ENCODE measurements at places on chromosomes 3 and 15.

GRCh38 chr3:120177151-120177550, 82.9 kb upstream of the GSK3B start:
- no peak for DNase-seq

DNA sequence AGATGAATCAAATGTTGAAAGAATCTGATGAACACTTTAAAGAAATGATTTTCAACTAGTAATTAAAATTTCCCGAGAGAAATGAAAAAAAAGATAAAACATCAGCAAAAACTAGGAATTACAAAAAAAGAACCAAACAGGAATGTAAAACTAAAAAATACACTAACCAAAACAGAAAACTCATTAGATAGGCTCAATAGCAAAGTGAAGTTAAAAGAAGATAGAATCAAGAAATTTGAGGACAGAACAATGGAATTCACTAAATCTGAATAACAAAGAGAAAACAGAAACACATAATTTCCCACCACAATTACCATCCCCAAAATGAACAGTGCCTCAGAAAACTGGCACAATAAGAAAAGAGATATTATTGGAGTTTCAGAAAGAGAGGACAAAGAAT, 290.1 kb upstream of the CNTN4 start:
- no peak for DNase-seq

- DNase-seq, result no peak
Measured at GRCh38 chr3:106715286-106715685, 662.0 kb upstream of the CCDC54 start.

DNA sequence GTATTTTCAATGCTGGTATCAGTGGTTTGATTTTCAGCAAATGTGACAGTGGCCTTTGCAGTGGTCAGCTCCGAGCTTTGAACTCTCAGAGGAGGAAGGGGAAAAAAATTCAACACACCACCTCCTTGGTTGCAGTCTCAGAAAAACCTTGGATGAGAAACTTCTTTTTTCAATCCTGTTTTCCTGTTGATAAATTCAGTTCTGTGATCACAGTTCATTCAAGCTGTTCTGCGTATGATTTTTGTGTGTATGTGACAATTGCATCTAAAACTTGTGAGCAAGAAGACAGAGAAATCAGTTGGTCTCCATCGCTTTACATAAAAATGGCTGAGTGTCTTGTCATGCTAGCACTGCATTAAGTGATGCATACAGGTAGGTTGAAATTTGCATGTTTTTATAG, 19.2 kb downstream of the ZBTB38 start:
- no peak for DNase-seq

DNA sequence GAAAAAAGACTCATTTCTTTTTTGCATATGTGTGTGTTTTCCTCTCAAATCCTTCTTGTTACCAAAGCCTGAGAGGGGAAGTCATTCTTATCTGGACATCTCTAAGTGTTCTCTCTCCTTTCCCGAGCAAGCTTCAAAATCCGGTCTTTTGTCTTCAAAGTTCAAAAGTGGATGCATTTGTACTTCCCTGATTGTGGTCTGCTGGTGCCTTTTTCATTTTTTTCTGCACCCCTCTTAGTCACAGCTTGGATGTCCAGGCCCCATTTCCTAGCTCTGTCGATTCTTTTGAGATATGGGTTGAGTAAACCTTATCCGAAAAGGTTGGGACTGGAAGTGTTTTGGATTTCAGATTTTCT, 34.8 kb downstream of the EHD4 start:
- DNase-seq, result no peak
